K562 (cell line): ENCODE measurements at places on chromosomes 1 and 21. TPM values are rescaled to one million over a fixed set of nuclear protein-coding genes. Genes with fewer than 3 reads are reported as not detected.

CTSE gene
- total RNA-seq, result 0.18 and 0.20 TPM in 2 replicates

S100A9 gene
- 0.34 and 0.80 TPM in 2 replicates for total RNA-seq

- no peak for DNase-seq
Observed at GRCh38 chr1:56758135-56758534, 61.1 kb downstream of the FYB2 start.

DNA sequence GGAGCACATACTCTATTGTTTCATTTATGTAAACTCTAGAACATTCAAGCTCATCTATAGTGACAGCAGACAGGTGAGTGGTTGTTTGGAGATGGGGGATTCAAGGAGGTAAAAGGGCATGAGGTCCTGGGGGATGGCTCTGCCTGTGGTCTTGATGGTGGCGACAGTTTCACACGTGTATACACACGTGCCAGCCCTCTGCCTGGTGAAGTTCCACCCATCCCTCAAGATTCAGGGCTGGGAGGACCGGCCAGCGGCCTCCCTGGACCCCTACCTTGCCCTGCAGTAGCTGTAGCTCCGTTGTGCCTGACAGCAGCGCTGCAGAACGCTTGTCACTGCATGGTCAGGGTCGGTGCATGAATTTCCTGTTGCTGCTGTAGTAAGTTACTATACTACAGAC, 38.9 kb upstream of the UTS2 start:
- DNase-seq, result no peak

PKNOX1 gene
- total RNA-seq, result 11.7 and 14.9 TPM in 2 replicates
